HS-27A (cell line): ENCODE measurements at places on chromosomes 11 and 22.

- no peak for DNase-seq
Observed at GRCh38 chr11:74780248-74781005, 31.8 kb downstream of the RNF169 start.

DNA sequence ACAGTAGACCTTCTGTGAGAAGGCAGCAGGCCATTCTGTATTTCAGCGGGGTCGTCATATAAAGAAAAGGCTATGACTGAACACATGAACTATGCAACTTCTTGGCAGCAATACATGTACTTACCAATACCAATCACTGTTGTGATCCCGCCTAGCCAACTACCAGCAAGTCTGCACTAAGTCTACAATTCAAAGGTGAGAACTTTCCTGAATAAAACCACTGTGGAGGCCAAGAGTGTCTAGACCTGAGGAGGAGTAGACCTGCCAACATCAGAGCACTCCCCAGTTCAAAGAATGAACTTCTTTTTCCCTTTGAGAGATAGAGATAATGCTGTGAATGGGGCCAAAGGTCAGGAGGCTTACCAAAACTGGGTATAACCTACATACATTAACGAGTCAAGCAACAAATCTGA is 108.2 kb downstream of the SIK3 start:
- no peak for DNase-seq

DNA sequence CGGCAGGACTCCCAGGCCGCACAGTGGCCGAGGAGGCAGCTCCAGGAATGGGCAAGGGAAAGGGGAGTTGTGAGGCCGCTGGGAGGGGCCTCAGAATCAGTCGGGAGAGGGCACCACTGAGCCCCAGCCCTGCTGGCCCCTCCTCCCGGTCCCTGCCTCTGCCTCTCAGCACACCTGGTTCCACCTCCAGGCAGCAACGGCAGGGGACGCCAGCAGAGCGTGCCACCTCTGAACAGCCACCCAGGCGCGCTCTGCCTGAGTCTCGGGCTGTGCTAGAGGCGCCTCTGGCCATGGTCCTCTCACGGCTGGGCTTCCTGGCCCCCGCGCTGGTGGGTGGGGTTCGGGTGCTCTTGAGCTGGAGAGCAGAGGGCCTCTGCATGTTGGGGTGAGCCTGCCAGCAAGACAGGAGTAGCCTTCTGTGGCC is 33.0 kb downstream of the MOB2 start:
- no peak for DNase-seq

DNA sequence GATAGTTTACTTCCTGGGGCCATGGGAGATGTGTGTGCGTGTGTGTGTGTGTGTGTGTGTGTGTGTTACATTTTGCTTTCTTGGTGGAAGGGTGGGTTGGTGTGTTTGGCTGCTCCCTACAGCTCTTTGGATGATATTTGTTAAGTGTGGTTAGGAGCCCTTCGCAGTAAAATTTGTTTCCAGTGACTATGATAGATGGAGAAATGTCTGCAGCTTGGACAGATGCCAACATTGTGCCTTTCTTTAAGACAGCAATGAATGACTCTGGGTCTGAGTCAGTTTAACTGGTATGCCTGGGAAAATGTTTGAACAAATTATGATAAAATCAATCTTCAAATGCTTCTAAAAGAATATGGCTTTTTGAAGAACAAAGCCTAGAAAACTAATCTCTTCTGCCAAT is 102.7 kb upstream of the TRPC6 start:
- DNase-seq = peak; percentile 88

GRCh38 chr11:96385187-96385586 is 4.5 kb downstream of the CCDC82 start:
- DNase-seq = no peak

DNA sequence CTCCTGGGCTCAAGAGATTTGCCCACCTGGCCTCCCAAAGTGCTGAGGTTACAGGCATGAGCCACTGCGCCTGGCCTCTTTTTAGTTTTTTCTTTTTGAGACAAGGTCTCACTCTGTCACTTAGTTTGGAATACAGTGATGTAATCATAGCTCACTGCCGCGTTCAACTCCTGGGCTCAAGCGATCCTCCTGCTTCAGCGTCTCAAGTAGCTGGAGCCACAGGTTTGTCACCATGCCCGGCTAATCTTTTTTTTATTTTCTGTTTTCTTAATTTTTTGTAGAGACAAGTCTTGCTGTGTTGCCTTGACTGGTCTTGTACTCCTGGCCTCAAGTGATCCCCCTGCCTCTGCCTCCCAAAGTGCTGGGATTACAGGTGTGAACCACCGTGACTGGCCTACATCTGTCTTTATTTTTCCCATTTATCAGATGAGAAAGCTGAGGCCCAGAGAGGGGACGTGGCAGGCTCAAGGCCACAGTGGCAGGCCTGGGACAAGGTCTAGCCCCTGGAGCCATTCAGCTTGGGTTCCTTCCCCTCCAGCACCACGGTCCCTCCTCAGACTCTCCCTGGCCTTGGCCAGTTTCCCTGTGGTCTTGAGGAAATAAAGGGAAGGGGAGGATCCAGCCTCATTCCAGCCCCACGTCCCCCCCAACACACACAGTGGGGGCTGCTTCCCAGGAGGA is 2.8 kb upstream of the KDELR3 start:
- DNase-seq = no peak
